Nucleus accumbens (tissue), 56 donors: ENCODE measurements at places on chromosomes 2 and 18.

DNA sequence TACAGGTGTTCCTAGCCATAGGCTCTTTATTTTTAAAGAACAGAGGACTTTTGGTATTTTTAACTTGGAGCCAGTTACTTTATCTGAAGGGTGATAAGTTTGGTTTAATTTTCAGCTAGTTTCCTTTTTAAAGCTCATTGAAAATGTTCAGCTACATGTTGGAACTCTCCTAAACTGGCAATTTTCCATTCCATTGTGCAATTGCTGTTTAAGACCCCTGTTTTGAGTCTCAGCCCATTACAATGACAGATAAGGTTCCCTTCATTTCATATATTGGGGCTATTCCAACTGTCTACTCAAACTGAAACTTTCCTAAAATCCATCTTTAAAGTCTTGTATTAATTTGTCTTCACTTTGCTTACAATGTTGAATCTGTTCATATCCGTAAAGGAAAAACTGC lies 11.6 kb downstream of the MAIP1 start:
- no peak for DNase-seq

- DNase-seq, result no peak
Measured at GRCh38 chr2:7969756-7970515, 711.9 kb upstream of the ID2 start.

DNA sequence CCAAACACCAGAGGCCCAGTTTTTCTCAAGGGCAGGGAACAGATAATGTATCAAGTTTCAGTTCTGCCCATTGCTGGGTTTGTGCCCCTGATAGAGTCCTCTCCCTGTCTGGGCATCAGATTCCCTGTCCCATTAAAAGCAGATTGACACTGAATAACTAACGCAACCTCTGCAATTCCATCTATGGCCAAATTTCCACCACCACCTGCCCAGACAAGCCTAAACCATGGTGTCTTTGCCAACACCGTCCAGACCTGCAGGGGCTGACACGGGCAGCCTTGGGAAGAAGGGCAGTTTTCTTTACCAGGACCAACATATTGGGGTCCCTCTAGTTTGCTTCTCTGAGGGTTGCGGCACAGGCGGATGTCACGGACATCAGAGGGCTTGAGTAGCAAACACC lies 26.4 kb upstream of the PAX8 start:
- no peak for DNase-seq

GRCh38 chr2:210177769-210178168 lies 6.6 kb upstream of the KANSL1L start:
- no peak for DNase-seq

- no peak for DNase-seq
Measured at GRCh38 chr2:184824597-184824996, 226.3 kb downstream of the ZNF804A start.

DNA sequence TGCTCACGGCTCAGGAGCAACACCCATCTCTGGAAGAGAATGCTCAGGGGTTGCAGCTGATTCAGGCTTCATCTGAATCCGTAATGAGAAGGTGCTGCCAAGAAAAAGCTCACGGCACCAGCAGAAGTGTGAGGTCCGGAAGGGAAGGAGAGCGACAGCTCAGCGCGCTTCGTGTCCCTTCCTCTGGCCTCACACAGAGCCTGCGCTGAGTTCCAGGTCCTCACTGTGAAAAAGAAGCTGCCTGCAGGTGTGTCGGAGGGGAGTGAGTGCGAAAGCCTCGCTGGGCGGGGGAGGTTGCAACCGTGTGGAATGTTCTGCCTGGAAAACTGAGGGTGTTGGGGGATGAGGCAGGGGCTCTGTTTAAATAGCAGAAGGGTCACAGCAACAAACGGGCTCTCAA lies 76.2 kb upstream of the TWIST2 start:
- no peak for DNase-seq

- DNase-seq, result no peak
Measured at GRCh38 chr18:44410740-44411139, 269.9 kb upstream of the SETBP1 start.

- DNase-seq, result no peak
Measured at GRCh38 chr2:223580951-223581350, 21.2 kb downstream of the SCG2 start.

DNA sequence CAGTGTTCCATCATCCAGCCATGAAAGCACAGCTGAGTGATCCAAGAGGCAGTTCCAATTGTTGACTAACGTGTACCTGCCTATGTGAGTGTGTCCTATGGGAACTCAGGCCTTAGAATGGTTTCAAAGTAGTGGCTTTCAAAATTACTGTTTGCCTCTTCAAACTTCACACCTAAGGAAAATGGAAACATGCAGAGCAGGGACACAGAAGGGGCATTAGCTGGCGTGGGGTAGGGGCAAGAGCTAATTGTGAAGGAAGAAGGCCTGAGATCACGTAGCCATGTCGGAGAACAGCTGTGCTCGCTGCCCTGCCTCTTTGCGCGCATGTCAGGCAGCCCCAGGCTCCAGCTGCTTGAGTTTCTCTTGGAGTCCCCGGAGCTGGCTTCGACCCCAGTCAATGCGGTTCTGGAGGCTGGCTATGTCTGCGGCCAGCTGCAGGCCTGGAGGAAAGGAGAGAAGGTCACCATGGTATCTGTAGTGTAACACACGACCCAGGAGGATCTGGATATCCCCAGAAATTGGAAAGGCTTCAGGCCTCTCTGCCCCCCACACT lies 3.8 kb upstream of the IMP4 start:
- DNase-seq, result no peak

- DNase-seq, result no peak
Measured at GRCh38 chr2:15788455-15788829, 151.9 kb upstream of the MYCN start.

- no peak for DNase-seq
Measured at GRCh38 chr18:59114160-59114559, 25.5 kb upstream of the SEC11C start.

- DNase-seq, result no peak
Measured at GRCh38 chr2:169162613-169163012, 93.2 kb downstream of the DHRS9 start.

DNA sequence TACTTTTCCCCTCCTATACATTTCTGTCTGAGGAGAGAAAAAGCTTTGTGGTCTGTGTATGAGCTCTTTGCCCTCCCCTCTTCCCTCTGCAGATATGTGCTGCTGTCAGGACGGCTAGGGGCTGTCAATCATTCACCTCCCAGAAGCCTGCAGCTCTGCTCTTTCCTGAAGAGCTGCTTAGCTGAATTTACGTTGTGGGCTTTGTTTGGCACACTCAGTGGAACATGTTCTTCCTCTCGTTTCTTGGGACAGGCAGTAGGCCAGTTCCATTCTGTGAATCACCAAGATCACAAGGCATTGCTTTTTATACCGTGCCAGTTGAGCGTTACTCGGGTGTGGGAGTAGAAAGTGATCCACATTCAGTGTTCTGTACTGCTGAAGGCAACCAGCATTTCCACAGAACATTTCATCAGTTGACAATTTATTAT lies 136.7 kb downstream of the LAMA3 start:
- peak; percentile 9 for DNase-seq

- no peak for DNase-seq
Measured at GRCh38 chr2:11377928-11378545, 33.6 kb upstream of the ROCK2 start.

- DNase-seq, result no peak
Measured at GRCh38 chr2:239960929-239961661, 64.0 kb downstream of the NDUFA10 start.

DNA sequence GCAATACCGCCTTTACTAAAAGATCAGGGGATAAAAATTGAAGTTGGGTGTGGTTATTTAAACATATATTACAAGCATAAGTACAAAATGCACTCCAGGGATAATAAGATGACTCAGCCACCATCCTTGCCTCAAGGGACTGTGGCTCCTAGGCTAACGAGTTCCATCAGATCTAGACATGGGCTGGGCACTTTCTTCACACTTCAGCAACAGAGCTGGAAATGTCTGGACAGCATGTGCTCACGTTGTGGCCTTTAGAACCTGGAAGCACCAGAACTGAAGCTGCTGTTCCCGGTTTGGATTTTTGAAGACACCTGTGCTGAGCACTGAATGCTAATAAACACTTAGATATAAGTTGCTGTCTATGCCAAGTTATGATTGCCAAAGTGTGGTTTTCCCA lies 384.2 kb upstream of the SALL3 start:
- DNase-seq, result no peak

- no peak for DNase-seq
Measured at GRCh38 chr2:108911401-108911800, 77.6 kb downstream of the EDAR start.

- no peak for DNase-seq
Measured at GRCh38 chr2:190382851-190383250, 25.3 kb upstream of the MFSD6 start.

GRCh38 chr2:49240608-49241007 lies 86.3 kb upstream of the FSHR start:
- DNase-seq, result no peak

- no peak for DNase-seq
Measured at GRCh38 chr2:206457188-206457634, 13.9 kb downstream of the ADAM23 start.

- no peak for DNase-seq
Measured at GRCh38 chr18:37721544-37722522, 156.2 kb upstream of the CELF4 start.

DNA sequence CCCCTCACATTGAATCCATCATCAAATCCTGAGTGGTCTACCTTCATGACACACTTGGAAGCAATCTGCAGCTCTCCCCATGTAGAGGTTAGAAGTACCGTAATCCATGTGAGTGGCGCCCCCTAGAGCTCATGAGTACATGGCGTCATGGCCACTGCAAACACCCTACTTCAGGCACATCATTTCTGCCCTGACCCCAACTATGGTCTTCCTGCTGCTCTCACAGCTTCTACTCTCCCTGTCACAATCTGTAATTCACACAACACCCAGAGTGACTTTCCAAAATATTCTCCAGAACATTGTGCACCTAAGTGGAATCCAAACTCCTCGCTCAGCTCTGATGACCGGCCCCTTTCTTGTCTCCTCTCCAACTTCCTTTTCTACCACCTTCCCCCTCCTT lies 141.9 kb downstream of the ANKRD44 start:
- DNase-seq, result peak; percentile 30

- DNase-seq, result no peak
Measured at GRCh38 chr2:215717501-215718381, 281.9 kb upstream of the FN1 start.

DNA sequence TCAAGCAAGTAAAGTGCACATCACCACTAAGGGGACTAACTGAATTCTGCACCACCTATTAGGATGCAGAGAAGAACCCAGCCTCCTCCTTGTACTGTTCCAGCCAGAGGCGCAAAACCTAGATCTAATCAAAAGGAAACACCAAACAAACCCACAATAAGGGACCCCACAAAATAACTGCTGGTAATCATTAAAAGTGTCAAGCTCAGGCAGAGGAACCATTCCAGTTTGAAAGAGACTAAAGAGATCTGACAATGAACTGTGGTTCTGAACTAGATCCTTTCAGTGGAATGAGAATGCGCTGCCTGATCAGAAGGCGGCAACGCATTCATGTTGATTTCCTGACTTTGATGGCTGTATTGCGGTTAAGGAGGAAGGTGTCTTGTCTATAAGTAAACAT lies 16.8 kb downstream of the HDLBP start:
- no peak for DNase-seq

GRCh38 chr2:203887677-203888076 lies 20.1 kb downstream of the CTLA4 start:
- no peak for DNase-seq

DNA sequence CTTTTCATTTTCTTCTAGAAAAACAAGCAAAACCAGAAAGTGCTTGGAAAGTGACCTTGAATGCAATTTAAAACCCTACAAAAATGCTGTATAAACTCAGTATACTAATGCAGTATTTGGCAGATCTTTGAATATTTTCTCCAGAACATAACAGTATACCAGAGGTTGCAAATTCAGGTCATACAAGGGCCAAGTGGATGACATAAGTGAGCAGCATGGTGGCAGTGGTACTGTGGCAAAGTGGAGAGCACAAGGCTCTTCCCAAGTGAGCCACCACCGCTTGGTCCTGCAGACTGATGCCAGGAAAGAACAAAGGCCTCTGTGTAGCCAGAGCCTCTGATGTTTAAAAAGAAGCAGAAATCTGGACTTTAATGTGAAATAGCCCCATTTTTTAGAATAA lies 33.1 kb downstream of the METTL4 start:
- no peak for DNase-seq

GRCh38 chr2:217791551-217791950 lies 211.2 kb downstream of the TNS1 start:
- DNase-seq, result no peak

- DNase-seq, result peak; percentile 40
Measured at GRCh38 chr18:63284827-63285733, 34.5 kb downstream of the BCL2 start.

DNA sequence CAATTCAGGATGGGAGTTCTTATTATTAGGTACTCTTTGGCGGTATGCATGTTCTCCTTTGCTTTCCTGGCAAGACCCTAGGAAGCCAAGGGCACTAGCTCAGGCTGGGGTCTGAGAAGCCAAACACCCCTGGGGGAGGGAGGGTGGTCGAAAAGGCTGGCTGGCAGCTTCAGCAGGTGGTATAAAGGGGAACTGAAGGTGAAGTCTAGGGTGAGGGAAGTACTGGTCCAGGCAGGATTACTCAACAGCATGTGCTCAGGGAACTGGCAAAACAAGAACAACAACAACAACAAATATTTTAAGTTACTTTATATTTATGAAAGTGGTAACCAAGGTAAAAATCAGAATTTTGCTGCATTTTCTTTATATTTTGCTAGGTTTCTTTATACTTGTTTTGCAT lies 40.7 kb upstream of the PCBP1 start:
- no peak for DNase-seq

- no peak for DNase-seq
Measured at GRCh38 chr18:39051013-39051412, 1485.4 kb upstream of the CELF4 start.

DNA sequence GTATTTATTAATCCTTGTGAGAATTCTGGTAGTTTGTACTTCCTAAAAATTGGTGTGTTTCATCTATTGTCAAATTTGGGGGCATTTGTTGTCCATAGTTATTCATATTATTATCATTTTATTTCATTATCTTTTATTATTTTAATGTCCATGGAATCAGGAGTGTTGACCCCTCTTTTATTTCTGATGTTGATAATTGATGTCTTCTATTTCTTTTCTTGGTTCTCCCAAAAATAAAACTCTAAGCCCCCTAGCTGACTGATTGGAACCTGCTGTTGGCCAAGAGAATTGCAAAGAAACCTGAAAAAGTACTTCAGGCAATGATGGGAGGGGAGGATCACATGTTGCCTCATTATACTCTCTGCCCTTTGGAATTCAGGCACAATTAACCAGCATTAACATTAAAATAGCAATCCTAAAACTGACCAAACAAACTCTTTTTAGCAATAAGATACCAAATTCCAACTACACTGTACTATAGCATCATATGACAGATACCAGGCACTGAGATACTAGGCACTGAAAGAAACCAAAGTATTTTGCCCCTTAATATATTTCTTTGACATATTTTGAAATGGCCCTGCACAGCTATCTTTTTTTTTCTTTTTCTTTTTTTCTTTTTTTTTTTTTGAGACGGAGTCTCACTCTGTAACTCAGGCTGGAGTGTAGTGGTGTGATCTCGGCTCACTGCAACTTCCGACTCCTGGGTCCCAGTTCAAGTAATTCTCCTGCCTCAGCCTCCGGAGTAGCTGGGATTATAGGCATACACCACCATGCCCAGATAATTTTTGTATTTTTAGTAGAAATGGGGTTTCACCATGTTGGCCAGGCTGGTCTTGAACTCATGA lies 1097.2 kb upstream of the CNTNAP5 start:
- DNase-seq, result no peak
